C1 segment of cervical spinal cord (tissue), 14 donors: ENCODE measurements at places on chromosomes 7 and 10.

- DNase-seq = no peak
These were observed 828.8 kb downstream of the CCSER2 start for GRCh38 chr10:85157206-85157605.

DNA sequence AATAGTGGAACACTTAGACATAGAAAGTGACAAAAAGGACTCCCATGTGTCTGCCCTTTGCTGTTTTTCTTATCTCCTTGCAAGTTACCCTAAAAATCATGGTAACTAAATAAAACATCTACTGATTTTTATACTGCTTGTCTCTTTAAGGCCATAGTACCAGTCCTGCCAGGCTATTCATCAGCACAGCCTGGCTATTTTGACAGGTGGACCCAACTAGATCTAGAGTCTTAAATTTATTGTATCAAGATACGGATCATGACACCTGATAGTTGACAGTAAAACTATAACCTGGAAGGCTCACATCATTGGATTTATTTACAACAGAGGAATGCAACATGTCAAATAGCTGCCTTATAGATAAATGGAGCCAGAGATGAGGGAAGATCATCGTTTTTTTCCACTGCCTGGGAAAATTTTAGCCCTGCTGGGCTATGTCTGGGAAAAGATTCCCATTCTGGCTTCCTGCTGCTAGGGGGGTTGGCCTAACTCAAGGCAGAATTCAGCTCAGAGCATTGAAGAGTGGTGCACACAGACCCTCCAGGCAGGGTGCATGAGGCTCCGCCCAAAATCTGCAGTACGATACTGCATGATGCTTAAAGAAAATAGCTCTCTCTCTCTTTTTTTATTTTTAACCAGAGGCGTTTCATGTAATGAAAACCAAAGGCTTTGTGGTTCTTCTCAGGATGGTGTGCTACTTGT, 292.0 kb upstream of the FZD8 start:
- no peak for DNase-seq

- DNase-seq = no peak
These were observed 135.5 kb downstream of the IQUB start for GRCh38 chr7:123398921-123399320.

GRCh38 chr7:90686146-90686545, 90.0 kb downstream of the CDK14 start:
- DNase-seq = no peak

GRCh38 chr10:77836299-77836820, 90.2 kb downstream of the DLG5 start:
- no peak for DNase-seq

- DNase-seq = no peak
These were observed 418.9 kb downstream of the ZNF716 start for GRCh38 chr7:57868771-57869483.

DNA sequence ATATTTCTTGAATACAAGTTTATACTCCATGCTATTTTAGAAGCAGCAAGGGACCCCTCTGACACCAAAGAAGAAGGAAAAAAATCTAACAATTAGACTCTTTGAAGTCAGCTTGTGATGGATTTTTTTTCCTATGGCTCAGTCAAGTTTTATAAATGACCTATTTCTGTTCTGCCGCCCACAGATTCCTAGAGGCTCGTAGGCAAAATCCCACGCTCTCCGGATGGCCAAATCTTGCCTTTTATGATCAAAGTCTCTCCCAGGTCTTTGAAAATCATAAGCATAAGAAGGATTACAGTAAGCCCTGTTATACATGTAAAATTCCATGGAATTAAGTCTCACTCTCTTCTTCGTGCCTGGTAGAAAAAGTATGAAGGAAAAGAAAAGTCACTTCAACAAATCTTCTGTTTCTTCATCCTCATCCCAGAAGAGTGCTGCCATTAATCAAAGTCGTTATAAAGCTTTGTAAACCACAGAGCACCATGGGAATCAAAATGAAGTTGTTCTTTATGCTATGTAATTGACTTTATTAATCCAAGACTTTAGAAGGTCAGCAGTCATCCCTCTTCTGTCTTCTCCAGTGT, 33.1 kb downstream of the ASB13 start:
- no peak for DNase-seq

GRCh38 chr10:17669185-17669872, 25.4 kb downstream of the STAM start:
- DNase-seq = no peak

DNA sequence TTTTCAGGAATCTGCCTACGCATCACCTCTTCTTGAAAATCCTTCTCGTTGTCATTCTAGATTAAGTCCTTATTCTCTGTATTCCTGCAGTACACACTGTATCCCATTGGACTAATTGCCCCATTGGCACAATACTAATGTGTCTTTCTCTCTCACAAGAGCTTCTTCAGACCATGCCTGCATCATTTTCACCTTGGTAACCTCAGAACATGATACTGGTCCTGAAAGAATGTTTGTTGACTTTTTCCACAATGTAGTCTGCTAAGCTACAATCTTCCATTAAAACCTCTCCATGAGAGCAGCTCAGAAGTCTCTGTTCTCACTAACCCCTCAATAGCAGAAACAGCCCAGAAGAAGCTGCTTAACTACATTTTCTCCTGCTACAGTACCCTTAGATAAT, 270.7 kb downstream of the PCDH15 start:
- no peak for DNase-seq

GRCh38 chr10:125482108-125482507, 200.9 kb downstream of the TEX36 start:
- no peak for DNase-seq

GRCh38 chr10:42883993-42884983, 101.7 kb downstream of the BMS1 start:
- DNase-seq = no peak

GRCh38 chr7:5631152-5631551, 150.3 kb downstream of the RNF216 start:
- no peak for DNase-seq

DNA sequence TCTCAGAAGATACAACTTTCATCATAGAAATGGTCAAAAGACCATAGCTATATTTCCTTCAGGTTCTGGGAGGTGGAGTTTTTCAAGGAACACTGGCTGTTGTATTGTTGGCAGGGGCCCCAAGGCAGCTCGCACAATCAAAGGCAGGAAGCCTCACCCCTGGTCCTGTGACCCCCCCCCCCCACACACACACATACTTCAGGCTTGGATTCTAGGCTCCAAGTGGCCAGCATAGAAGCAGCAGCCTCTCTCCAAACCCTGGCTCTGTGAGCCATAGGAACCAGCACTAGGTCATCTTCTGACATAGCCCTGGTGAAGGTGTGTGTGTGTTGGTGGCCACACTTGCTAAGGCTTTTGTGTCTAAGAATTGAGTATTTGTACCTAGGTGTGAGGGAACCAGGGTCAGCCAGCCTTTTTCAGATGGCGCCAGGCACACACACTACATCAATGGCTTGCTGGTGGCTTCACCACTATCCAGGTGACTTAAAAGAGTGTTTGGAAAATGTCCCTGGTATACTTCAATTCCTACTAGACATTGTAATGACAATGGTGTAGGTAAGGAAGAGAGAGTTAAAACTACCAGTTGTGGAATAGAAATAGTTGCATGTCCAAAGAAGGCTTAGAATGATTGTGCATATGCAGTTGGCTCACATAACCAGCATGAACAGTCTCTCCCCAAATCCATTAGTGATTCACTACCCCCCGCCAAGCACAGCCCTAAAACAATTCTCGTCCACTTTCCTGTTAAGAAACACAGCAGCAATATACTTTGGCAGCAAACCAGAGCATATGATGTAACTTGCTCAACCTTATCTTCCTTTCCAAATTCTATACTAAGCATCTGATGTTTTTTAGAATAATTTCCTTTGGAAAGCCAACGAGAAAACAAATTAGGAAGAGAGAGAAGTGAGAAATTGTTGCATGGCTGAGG, 91.3 kb downstream of the AVL9 start:
- no peak for DNase-seq

DNA sequence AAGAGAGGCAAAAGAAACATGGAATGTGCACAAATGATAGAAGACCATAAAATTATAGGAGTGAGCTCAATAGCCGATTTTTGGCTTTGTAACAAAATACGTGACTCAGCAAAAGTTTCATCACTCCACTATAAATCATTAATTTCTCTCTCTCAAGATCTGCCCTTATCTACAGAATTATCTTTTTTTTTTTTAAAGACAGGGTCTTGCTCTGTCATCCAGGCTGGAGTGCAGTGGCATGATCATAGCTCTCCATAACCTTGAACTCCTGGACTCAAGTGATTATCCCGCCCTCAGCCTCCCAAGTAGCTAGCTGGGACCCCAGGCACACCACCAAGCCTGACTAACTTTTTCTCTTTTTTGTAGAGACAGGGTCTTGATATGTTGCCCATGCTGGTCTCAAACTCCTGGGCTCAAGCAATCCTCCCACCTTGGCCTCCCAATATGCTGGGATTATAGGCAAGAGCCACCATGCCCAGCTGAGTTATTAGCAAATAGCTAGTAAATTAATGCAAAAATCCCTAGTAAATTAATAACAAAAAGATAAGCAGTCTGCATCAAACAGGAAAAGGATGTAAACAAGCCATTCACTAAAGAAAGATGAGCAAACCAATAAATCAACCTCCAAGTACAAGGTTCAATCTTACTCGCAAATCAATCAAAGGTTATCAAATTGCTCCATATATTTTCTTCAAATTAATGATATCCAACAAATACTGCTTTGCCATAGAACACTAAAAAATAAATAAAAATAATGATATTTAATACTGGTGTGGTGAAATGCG, 450.7 kb downstream of the PARD3 start:
- DNase-seq = no peak

DNA sequence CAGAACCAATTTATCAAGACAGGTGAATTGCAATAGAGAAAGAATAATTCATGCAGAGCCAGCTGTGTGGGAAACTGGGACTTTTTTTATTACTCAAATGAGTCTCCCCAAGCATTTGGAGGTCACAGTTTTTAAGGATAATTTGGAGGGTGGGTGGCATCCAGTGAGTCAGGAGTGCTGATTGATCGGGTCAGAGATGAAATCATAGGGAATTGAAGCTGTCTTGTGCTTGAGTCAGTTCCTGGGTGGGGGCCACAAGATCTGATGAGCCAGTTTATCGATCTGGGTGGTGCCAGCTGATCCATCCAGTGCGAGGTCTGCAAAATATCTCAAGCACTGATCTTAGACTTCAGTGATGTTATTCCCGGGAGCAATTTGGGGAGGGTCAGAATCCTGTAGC, 9.9 kb upstream of the MYO1G start:
- DNase-seq = no peak

DNA sequence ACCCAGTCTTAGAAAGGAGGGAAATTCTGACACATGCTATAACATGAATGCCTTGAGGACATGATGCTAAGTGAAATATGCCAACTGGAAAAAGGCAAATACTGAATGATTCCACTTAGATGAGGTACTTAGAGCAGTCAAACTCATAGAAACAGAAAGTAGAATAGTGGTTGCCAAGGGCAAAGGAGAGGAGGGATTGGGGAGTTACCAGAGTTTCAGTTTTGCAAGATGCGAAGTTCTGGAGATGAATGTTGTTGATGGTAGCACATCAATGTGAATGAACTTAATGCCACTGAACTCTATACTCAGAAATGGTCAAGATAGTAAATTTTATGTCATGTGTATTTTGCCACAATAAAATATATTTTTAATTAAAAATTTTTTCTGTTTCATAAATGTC, 38.9 kb downstream of the DRGX start:
- DNase-seq = no peak

DNA sequence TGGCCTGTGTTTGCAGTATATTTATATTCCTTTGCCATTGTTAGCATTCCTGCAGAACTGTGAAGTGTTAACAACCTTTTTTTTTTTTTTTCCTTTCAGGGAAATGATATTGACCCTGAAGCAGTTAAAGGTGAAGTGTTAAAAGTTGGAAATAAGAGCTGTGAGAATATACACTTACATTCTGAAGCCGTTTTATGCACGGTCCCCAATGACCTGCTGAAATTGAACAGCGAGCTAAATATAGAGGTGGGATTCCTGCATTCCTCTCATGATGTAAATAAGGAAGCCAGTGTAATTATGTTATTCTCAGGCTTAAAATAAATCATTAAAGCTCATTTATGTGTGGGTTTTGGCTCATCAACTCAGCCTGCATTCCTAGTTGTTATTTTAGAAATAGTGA, 92.8 kb upstream of the CAPZA2 start:
- no peak for DNase-seq

GRCh38 chr10:36462194-36462593, 663.2 kb upstream of the ANKRD30A start:
- DNase-seq = no peak

- no peak for DNase-seq
These were observed 11.5 kb downstream of the INTS1 start for GRCh38 chr7:1492640-1493039.

DNA sequence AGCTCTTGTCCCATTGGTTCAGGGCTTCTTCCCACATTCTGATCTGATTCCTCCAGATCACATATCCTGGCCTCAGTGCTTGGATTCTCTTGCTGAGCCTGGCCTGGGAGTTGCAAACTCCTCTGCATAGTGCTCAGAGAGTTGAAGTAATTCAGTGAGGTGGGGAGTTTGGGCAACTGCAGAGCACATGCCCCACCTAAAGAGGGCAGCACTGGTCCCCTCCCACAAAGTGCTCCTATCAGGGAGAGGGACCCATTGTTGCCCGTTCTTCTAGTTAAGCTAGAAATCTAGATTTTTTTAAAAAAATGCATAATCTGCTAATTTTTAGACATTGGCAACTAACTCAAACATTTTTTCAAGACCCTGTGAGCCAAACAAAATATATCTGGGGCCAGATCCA, 45.1 kb downstream of the CHN2 start:
- DNase-seq = no peak

DNA sequence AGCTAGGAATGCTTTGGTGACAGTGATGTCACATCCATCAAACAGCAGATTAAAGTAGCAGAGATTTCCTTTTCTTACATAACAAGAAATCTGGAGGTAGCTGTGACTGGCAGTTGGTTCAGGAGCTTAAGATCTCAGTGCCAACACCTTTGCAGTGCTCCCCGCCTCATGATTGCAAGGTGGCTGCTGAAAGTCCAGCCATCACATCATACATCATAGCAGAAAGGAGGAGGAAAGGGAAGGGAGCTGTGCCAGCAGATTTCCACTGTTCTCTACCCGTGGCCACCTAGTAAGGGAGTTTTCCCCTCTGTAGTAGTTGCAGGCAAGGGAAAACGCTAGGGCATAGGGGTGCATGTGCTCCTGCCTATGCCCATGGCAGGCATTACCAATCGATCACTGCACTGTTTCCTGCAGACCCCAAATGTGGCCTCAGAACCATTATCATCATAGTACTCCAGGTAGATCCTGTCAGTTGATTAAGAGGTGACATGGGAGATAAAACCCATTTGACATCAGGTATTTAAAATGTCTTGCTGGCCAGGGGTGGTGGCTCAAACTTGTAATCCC, 57.9 kb upstream of the GTF2IRD1 start:
- DNase-seq = no peak

GRCh38 chr10:115827231-115828009, 445.6 kb downstream of the GFRA1 start:
- no peak for DNase-seq

DNA sequence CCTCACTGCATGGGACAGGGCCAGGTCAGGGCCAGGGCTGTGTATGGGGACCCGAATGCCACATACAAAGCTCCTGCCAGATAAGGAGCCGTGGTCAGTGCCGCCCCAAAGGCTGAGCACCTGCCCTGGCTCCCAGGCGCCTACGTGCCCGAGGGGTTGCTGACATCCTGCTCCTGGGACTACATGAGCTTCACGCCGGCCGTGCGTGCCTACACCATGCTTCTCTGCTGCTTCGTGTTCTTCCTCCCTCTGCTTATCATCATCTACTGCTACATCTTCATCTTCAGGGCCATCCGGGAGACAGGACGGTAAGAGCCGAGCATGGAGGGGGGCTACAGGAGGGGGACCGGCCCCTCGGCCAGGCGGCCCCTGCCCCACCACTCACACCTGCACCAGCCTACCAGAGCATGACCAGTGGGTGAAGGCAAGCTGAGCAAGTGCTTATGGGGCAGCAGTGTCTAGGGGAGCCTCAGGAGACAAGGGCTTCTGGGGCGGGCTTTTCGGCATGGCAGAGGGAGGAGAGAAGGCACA, 4.9 kb downstream of the OPN4 start:
- DNase-seq = no peak
